H7 (cell line): ENCODE measurements at places on chromosomes 3 and 15. TPM values are rescaled to one million over a fixed set of nuclear protein-coding genes. Genes with fewer than 3 reads are reported as not detected.

The SSUH2 gene
- 0.42 TPM in 1 of 2 replicates, not detected in the other for total RNA-seq

The NAALADL2 gene
- 0.14 and 1.3 TPM in 2 replicates for total RNA-seq

DNA sequence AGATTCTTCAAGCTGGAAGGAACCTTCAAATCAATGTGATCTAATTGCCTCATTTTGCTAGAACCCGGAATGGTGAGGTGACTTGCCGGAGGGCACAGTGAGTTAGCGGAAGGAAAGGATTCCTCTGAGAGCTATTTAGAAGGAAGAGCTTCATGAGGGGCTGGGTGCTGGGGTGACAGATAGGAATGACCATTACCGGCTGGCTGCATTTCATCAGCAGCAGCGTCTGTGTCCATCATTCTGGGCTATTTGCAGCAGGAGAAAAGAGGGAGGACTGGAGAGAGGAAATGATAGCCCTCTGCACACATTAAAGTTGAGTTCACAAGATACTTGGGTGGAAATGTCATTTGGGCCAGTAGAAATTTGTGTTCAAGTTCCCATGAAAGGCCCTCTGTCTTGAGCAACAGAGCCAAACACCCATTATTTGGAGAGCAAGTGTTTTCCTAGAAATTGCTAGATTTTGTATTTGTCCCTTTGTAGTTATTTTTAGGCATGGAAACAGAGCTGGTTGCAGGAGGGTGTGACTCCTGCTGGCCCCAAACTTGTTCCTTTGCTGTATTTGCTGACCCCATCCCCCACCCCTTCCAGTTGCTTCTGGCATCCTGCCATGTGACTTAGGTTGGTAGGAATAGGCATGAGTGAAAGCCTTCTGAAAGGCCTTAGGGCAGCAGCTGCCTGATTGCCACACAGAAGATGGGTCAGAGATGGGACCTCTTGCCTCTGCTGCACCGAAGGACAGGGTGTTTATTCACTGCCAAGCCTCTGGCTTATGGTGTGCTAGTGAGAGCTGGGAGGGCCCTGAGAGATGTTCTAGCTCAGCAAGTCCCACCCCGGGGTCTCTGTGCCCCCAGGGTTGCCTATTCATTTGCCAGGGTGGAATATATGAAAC is 87.5 kb upstream of the PLXNA1 start:
- no peak for DNase-seq

- peak; percentile 16 for DNase-seq
Measured at GRCh38 chr3:40908612-40909011, 290.7 kb upstream of the CTNNB1 start.

GRCh38 chr3:30775040-30775439 is 119.4 kb downstream of the GADL1 start:
- no peak for DNase-seq

The OR5K2 gene
- not detected in 2 replicates for total RNA-seq

The TMC3 gene
- total RNA-seq, result not detected in 2 replicates

The FXR1 gene
- total RNA-seq, result 151 and 201 TPM in 2 replicates

DNA sequence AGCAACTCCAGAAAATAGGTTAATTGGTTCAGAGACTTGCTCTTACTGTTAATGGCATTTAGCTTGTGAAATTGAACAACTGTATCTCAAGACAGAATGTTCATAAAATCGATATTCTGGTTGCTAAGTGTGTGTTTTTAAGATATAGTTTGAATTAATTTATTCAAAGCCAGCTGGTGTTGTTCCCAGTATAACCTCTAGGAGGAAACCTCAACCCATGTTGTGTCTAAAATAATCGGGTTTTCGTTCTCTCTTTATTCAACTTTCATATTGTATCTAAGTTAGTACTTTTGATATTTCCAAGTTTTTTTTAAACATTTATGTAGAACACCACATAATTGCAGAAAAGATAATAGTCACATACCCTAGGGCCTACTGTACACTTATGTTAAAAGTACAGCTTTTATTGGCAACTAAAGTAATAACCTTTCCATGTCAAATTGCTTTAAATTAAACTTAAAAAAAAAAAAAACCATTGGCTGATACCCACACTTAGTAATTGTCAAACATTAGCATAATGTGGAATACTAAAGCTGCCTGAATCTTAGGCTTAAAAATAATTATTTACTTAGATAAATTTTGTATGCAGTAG is 90.9 kb downstream of the SAMMSON start:
- no peak for DNase-seq

- no peak for DNase-seq
Measured at GRCh38 chr3:16243706-16244490, 20.8 kb downstream of the DPH3 start.

DNA sequence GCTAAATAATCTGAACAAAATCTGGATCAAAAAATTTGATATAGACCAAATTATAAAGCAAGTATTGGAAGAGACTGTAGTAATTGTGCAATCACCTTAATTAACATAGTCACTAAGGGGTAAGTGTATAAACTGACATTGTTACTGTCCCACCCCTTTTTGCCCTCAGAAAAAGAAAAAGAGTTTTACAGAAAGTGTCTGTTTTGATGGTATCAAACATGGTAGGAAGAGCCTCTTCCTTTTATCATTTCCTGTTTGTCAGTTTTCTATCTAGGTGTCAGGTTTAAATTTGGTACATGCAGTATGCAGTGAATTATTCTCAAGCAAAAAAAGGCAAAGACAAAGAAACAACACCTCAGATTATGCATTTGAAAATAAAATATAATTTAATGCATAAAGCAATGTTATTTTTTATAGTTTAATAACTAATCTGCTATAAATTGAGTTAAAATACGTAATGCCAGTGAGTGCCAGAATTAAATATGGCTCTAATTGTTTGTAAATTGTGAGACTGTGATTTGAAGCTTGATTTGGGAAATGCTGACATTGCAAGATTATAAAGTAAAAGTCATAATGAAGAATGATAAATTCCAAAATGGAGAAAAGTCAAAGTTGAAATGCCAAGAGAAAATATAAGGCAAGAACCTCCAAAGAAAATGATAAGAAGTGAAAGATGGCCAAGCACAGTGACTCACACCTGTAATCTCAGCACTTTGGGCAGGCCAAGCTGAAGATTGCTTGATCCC is 30.3 kb upstream of the CMC1 start:
- DNase-seq, result no peak

The NANOGP8 gene
- total RNA-seq, result 221 and 310 TPM in 2 replicates

- DNase-seq, result no peak
Measured at GRCh38 chr3:80408030-80408721, 640.4 kb upstream of the ROBO1 start.

- no peak for DNase-seq
Measured at GRCh38 chr3:63474828-63475518, 177.5 kb upstream of the SNTN start.

DNA sequence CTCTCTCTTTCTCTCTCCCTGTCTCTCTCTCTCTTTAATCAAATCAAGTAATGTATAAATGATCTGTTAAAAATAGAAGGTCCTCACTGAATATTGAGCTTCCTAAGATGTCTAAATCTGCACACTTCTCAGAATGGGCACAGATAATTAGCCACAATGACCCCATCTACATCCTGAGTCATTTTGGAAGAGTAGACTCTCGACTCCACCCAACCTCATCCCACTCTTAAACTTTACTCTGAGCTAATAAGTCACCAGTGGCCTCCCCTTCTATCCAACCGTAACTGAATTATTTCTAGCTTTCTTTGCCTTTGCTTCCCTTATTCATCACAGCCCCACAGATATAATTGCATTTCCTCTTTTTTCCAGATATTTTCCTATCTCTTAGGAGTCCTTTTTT is 326.5 kb upstream of the ZNF717 start:
- DNase-seq, result no peak

The TNFAIP8L3 gene
- 0.28 and 0.41 TPM in 2 replicates for total RNA-seq

GRCh38 chr3:110027446-110028080 is 690.2 kb upstream of the DPPA4 start:
- DNase-seq, result no peak

The ADAMTSL3 gene
- total RNA-seq, result 0.48 and 0.67 TPM in 2 replicates

GRCh38 chr3:58688574-58688973 is 22.0 kb upstream of the FAM3D start:
- no peak for DNase-seq

The ALS2CL gene
- total RNA-seq, result 4.9 and 10.1 TPM in 2 replicates

The NEO1 gene
- total RNA-seq, result 26.8 and 28.9 TPM in 2 replicates

- DNase-seq, result no peak
Measured at GRCh38 chr3:169058681-169059080, 604.8 kb downstream of the MECOM start.

The ISG20 gene
- total RNA-seq, result 0.14 and 3.4 TPM in 2 replicates
